ENCODE measurements at places on chromosomes 2 and 18.

- DNase-seq, result no peak
Observed at GRCh38 chr2:207528980-207529329, 807 bp upstream of the CREB1 start.

GRCh38 chr2:120596191-120596811 is 139.4 kb upstream of the GLI2 start:
- no peak for DNase-seq

- DNase-seq, result no peak
Observed at GRCh38 chr2:217671075-217671474, 331.7 kb downstream of the TNS1 start.

DNA sequence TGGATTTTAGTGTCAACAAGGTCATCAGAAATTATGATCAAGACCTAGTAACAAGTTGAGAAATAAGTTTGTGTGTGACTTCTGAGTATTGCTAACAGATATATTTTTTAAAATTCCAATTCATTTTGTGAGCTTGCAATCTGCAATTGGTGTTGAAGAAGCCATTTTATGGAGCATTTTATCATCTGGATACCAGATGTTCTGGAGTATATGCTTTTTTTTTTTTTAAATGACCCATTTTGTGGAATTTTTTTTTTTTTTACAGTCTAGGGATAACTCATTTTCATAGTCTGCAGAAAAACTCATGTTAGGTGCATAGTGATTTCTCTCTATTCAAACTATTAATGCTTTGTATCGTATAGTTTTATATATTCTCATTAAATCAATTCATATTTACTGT is 12.6 kb downstream of the QPCT start:
- DNase-seq, result no peak

GRCh38 chr18:8893221-8893620 is 187.9 kb downstream of the MTCL1 start:
- no peak for DNase-seq

- no peak for DNase-seq
Observed at GRCh38 chr2:40118622-40119021, 333.3 kb downstream of the SLC8A1 start.

DNA sequence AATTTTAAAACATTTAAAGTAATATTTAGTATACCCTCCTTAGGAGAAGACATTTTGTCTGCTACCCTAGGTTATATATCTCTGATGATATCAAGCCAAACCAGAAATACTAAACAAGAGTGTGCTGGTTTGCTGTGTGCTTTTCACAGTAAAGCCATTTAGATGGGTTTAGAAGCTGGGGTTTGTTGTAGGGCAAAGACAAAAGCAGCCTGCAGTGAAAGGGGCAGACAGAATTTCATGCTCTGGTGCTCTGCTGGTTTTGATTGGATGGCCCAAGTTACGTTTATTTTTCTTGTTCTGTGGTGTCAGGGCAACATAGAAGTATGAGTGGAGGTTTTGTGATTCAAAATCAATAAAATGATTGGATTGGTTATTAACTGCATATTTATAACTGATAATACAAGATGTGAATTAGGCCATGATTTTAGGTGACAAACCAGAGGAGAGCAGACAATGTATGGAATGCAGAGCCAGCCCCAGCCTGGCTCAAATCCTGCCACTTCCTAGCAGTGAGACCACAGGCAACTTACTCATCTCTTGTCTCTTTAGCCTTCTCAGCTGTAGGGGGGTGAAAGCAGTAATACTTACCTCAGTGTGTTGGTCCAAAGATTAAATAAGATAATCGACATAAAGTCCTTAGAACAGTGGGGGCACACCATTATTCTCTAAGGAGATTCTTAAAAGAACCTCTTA is 30.9 kb upstream of the IER3IP1 start:
- DNase-seq, result no peak

GRCh38 chr2:106863387-106863786 is 22.6 kb downstream of the ST6GAL2 start:
- DNase-seq, result no peak

DNA sequence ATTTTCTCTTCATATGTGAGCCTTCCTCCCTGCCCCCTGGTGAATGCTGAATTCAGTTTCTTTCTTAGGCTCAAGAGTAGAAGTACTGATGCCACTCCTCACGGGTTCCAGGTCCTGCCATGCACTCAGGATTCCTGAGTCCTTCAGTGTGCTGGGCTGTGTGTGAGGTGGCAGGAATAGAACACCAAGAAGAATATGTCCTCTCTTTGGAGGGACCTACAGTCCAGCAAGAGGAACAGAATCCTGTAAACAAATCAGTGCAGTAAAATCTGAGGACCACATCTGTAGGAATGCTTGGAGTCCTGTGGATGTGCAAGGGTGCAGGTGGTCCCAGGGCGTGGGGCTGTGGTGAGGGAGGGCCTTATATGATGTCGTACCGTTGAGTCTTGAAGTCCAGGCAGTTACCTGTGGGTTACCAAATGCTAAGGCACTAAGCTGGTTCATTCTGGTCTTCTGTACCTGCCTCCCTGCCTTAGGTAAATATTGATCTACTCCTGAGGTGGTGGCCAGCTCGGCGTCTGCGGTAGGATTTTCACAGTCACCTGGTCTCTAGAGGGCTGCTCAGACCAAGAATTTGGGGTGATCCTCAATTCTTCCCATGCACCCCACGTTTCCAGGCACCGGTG is 5.5 kb downstream of the ASAP2 start:
- DNase-seq, result no peak

- no peak for DNase-seq
Observed at GRCh38 chr2:8282858-8283252, 399.0 kb upstream of the ID2 start.

- no peak for DNase-seq
Observed at GRCh38 chr2:34901739-34902138, 1302.6 kb upstream of the FAM98A start.

DNA sequence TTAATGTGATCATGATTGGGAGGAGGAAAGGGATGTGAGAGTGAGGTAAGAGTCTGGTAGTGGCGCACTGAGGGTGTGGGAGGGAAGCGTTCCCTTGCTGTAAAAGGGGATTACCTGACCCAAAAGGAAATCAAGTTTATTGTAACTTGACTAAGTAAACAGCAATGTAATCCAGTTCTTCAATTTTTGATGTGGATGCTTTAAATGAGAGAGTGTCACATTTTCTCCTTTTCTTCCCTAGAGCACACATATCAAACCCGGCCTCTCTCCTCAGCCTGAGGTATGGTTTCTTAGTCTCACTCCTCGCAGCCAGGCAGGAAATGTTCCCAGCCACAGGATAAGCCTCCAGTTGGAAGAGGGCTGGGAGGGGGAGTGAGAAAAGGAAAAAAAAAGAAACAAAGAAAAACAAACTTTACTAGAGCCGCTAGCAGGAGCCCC is 688 bp upstream of the ARHGAP28 start:
- DNase-seq, result no peak

DNA sequence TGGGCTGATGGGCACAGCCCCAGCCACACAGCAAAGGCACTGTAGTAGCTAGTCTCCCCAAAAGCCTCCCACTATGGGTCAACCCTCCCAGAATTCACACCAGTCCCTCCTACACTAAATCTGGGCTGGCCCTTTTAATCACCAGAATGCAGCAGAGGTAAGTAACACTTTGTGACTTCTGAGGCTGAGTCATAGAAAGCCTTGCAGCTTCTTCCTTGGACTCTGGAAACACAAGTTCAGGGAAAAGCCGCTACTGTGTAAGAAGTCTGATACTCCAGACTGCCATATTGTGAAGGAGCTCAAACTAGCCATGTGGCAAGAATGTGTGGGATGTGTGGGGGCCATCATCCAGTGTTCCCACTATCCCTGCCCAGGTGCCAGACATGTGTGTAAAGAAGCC is 19.0 kb upstream of the SIX2 start:
- DNase-seq, result no peak

DNA sequence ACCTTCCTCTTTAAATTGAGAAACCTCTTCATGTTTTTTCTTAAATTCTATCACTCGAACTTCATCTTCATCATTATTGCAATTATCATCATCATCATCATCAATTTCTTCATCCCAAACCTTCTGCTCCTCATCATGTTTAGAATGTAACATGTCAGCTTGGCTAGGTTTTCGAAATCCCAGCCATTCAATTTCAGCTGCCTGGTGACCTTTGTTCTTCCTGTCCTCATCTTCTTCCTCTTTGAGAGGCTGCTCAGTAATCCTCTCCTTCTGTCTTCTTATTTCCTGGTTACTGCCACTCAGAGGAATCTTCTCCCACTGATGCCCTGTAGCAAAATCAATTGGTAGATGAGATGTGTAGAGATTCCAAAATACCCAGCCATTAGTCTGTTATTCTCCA is 4.2 kb downstream of the ERMN start:
- no peak for DNase-seq

DNA sequence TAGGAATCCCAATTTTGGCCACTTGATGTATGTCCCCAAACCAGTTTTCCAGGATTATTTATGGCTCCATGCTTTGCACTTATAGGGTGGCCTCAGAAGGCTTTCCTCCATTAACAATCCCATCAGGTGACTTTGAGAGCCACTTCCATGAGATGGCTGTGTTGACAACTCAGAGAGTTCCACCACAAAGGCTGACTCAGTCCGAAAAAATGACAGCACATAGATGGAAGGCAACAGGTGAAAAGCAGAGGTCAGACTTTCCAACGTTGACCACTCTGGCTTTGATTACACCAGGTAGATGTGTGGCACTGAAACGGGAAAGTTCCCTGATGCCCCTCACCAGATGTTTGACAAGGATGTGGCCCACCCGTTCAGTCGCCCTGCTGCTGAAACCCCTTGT is 431.4 kb upstream of the TNP1 start:
- no peak for DNase-seq

All from GM04504 (cell line).